Fibroblast of the aortic adventitia (primary cell): ENCODE measurements at places on chromosomes 4 and X.
A peak's percentile ranks its signal among the peaks of the same experiment; 100 is the strongest.

DNA sequence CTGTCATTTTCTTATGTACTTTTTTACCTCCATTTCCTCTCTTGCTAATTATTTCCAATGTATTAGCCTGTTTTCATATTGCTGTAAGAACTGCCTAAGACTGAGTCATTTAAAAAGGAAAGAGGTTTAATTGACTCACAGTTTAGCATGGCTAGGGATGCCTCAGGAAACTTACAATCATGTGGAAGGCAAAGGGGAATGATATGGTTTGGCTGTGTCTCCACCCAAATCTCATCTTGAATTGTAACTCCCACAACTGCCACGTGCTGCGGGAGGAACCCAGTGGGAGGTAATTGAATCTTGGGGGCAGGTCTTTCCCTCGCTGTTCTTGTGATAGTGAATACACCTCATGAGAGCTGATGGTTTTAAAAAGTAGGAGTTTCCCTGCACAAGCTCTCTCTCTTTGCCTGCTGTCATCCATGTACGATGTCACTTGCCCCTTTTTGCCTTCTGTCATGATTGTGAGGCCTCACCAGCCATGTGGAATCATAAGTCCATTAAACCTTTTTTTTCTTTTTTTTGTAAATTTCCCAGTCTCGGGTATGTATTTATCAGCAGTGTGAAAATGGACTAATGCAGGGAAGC lies 870.0 kb upstream of the INTU start:
- DNase-seq = no peak

GRCh38 chr4:52143815-52144214 lies 92.7 kb downstream of the SPATA18 start:
- DNase-seq = no peak

GRCh38 chr4:176538217-176538925 lies 218.6 kb downstream of the SPCS3 start:
- DNase-seq = peak; percentile 93

GRCh38 chr4:107183155-107183774 lies 147.2 kb upstream of the DKK2 start:
- DNase-seq = peak; percentile 78

DNA sequence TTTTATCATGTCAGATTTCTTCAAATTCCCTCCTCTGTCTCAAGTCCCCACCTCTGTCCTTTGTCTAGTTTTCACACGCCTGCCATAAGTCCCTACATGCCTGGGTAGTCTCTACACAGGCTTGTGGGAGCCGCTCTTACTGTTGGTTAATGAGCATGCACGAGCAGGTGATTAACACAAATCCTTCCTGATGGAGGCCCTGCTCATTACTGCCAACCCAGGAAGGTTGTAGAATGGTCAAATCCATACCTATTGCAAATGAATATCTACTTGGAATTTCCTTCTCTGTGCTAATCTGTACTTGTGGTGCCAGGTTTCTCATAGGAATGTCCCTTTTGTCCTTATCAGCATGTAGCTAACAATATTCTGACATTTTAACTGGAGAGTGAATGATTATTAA lies 208.4 kb upstream of the HDX start:
- no peak for DNase-seq

DNA sequence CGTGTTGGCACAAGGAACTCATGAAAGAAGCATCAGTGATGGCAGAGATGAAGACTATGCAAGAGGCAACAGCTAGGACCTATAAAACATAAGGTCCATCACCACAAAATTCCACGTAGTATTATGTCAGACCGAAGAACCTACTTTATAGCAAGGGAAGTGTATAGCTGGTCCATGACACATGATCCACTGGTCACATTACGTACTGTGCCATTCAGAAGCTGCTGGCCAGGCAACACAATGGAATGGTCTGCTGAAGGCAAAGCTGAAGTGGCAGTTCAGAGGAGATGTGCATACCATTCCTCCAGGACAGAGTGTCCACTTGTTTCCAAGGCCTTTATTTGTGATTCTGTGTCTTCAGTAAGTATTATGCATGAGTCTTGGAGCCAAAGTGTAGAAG lies 215.5 kb upstream of the UGT8 start:
- no peak for DNase-seq

GRCh38 chr4:1337376-1337831 lies 9.6 kb upstream of the UVSSA start:
- no peak for DNase-seq

DNA sequence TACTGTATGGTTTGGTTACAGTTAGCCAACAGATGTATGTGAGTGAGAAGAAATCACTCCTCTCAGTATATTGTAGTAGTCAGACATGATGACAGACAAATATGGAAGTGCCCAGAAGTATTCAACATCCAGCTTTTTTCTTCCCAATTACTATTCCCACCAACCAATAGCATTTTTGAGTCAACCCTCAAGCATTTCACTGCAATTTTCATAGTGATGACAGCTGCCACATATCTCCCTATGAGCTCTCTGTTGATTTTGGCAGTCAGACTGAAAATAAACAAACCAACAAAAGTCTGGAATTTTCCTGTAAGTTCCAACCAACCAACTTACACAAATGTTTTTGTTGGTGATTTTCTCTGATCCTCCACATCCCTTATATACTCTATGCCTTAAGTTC lies 8.2 kb upstream of the TRAM1L1 start:
- no peak for DNase-seq

- DNase-seq = peak; percentile 49
These were observed 130.4 kb upstream of the CPEB2 start for GRCh38 chr4:14871676-14872430.

- DNase-seq = peak; percentile 79
These were observed 250.3 kb upstream of the FAM47A start for GRCh38 chrX:34382416-34382815.

GRCh38 chr4:57309658-57310057 lies 199.5 kb upstream of the IGFBP7 start:
- no peak for DNase-seq

DNA sequence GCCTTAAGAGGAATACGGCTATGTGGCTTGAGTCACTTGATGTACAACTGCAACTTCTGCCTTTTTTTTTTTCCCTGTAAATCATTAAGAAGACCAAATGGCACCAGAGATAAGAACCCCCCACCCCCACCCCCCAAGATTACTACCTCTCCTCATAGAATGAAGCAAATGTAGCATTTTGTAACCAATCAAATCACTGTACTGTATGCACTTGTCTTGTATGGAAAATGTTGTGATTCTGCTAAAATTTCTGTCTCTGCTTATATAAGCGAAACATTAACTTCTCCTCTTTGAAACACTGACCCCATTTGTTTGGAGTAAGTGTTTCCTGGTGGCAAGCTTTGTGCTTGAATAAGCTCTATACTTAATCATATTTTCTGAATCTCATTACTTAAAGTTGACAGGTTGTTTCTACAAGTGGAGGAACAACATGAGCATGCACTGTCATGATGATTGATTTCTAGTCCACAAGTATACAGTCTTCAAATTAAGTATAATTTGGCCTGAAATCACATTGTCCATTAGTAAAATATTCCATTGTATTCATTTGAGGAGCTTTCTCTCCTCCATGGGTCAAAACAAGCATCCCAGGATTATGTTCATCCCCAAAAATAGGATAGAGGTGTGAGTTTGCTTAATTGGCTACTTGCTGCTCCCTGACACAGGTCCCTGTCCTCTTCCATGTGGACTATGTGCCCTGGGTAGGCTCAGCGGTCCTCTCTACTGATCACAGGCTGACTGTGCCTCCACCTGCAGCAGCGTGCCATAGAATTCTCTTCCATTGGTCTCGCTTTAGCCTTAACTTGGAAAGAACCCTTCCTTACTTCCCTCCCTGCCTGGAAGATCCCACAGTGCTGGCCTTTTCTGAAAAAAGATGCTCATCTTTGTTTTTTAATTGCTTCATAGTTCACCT lies 104.0 kb upstream of the BMP2K start:
- DNase-seq = no peak

- no peak for DNase-seq
These were observed 148.7 kb upstream of the RASGEF1B start for GRCh38 chr4:81620442-81620841.

GRCh38 chr4:79466621-79467020 lies 58.6 kb upstream of the GK2 start:
- DNase-seq = peak; percentile 71

DNA sequence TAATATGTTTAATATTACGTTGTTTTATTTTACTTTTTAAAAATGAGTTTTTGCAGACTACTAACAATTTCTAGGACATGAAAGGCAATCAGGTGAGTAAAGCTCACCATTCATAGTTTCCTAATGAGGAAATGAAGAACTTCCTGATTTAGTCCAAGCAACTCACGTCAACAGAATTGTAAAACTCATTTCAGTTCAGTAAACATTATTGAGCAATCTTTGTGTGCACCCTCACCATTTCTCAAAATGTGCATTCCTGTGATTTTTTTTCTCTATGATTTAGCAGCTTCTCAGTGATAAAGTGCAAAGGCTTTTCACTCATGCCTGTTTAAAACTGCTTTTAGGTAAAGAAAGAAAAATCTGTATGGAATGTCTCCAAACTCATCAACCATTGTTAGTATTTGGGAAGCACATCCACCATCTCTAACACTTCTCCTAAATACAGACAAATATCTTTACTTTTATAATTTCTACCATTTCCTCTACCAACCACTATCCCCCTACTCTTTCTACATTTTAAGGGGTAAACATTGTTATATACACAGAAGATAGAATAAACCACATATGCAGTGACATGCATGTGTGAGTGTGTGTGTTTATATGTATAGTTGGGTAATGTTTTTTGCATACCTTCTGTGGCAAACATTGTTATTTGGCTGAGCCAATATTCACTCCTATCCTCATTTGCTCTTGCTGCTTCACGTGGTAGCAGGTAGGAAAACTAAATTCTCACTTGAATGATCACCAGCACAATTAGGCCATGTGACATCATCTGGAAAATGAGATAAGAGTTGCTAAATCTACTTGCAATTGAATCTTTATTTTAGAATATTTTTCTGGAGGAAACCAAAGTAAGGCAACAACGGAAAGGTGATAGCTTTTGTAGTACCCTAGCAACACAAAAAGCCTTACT lies 54.7 kb upstream of the PRDM8 start:
- DNase-seq = no peak

GRCh38 chrX:119399772-119400101 lies 601 bp downstream of the SLC25A43 start:
- DNase-seq = peak; percentile 29

- peak; percentile 5 for DNase-seq
These were observed 62.6 kb downstream of the FRAS1 start for GRCh38 chr4:78119698-78120097.

DNA sequence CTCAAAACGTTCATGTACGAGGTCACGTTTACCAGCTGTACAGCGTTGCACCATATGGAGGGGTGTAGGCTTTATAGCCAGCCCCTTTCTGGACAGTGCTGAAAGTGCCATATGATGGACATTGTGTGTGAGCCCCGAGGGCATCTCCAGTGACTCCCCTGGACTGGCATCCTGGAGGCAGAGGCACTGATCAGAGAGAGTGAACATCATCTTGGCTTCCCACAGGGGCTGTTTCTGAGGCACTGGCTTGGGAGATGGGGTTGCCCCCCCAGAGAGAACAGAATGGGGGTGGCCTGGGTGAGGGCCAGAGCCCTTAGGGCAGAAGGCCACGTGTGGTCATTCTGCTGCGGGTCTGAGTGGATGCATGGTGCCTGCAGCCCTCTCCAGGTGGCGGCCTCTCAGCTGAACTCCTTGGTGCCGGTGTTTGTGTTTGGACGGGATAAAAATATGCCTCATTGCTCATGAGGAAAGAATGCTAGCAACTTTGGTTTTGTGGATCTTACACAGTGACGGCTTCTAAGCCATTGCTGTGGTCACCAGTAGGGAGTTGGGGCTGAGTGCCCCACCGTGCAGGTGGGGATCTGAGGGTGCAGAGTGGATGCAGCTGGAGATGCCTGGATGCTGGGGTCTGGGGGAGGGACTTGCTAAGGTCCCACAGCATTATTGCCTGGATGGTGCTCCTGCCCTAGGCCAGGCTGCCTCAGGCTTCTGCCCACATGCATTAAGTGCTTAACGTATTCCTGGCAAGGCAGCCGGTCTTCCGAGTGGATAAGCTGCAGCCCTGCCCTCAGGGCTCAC lies 3.4 kb downstream of the WFS1 start:
- DNase-seq = peak; percentile 70

DNA sequence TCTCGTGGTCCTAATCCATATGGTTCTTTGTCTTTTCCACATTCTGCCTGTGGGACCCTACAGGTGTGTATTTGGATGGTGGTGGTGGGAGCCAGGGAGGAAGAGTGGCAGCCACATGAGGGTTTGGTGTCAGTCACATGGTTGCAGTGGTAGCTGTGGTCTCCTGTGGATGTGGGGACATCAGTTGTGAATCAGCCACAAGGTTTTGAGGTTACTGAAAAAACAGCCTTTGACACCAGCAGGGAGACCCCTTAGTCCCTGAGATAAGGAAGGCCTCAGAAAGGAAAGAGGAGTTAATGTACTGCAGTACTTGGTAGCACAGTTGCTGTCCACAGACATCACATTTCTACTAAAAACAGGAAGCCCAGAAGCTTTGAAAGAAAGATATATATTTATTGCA lies 15.8 kb upstream of the GAGE10 start:
- DNase-seq = no peak

GRCh38 chrX:111360839-111361238 lies 51.2 kb downstream of the DCX start:
- DNase-seq = no peak

DNA sequence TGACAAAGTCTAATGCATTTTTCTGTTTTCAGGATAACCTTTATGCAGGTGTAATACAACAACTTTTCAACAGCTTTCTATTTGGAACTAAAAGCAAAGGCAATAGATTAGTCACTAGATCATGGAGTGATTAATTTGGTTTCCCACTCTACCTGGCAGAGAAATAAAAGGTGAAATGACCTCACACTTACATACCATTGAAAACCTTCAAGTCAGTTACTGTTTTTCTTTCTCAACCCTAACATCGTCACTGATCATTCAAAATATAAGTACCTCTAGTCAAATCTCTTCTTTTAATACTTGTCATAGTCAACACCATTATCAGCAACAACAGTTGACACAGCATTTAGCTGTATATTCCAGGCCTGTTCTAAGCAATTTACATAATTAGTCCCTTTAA lies 85.1 kb upstream of the ZCCHC13 start:
- DNase-seq = no peak

DNA sequence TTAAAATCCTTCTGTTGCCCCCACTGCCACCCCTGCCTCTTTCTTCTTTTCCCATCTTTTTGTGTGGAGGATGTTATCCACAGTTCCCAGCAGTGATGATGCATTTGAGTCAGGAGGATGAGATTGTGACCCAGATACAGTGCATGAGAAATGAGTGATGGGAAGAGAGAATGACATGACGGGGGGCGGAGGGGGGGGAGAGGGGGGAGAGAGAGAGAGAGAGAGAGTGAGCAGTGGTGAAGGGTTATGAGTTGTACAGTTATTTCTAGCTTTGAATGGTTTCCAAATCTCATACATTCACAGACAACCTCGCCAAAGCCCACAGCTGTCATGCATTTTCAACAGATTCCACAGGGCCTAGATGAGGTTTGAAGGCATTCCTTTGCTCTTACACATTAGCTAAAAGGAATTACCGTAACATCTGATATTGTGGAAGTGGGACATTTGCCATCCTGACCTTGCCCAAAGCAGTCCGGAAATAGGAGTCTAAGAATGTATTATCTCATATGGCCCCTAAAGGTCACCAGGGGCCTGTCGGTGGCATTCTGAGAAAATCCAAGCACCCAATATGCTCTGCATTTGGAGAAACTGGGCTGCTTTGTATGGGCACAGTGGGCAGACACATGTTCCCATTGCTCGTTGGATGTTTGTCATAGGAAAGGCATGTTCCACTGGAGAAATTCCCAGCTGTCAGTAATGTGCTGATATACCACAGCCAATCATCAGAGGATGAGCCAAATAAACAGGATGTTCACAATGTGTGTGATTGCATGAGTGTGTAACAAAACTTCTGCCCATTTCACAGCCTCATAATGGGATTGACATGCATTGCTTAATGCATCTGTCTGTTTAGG lies 435.8 kb downstream of the SPRY1 start:
- peak; percentile 99 for DNase-seq

- DNase-seq = no peak
These were observed 387.0 kb upstream of the ACTRT1 start for GRCh38 chrX:128439159-128439558.
